ENCODE measurements at places on chromosomes 13 and 19. TPM values are rescaled to one million over a fixed set of nuclear protein-coding genes. Genes with fewer than 3 reads are reported as not detected.
A peak's percentile ranks its signal among the peaks of the same experiment; 100 is the strongest.

DNA sequence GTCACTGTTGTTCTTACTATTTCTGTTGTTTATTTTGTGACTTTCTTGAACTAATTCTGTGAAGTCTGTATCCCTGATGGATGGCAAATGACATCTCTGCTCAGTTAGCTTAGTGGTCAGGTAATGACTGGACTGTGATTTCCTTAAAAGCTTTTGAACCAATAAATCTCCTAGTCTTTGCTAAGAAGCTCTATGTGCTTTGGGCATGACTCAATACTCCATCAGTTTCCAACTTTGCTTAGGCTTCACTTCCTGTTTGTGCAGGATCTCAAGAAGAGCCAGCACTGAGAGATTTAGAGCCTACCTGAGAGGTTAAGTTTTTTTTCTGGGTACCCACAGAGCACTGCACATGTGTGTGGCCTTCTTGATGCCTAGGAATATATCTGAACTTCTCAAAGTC lies 329.7 kb upstream of the HTR2A start:
- ATAC-seq: no peak

GRCh38 chr19:11338569-11339253 lies 746 bp downstream of the RAB3D start:
- no peak for ATAC-seq

- peak; percentile 99 for ATAC-seq
These were observed 127.0 kb downstream of the IER2 start for GRCh38 chr19:13277104-13277809.

DNA sequence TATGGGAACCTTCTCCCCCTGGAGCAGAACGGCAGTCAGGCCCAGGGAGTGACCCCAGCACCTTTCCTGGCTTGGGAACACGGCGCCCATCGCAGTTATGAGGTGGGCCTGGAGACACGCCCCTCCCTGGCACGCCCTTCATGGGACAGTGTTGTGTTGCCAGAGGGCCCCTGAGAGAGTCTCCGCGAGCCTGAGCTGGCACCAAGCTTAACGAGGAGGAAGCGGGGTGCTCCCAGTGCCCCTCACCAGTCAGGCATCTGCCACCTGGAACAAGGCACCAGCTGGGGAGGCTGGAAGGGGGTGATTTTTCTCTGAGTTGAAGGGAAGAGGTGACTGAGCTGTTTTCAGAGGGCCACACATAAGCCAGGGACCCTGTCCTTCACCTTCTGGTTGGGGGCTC lies 180.6 kb downstream of the KDM4B start:
- no peak for ATAC-seq

GRCh38 chr19:41932259-41932719 lies 4.0 kb upstream of the ERFL start:
- ATAC-seq: no peak

DNA sequence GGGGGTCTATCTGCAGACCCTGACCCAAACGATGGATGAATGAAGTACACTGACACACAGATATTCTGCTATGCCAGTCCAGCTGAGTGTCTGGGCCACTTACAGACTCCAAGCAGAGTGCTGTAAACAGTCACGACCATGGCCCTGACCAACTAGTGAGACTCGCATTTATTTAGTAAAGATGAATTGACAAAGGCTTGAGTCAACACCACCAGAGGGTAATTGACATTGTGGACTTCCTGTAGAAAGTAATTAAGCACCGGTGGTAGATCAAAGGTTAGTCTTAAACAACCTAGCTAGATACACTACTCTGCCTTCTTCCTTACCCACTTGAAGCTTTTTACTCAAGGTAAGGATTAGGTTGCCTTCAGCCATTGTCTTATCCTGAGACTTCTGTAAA lies 63.4 kb upstream of the KPNA3 start:
- no peak for ATAC-seq

GRCh38 chr19:46022061-46022430 lies 807 bp downstream of the PGLYRP1 start:
- ATAC-seq: peak; percentile 12

- ATAC-seq: no peak
These were observed 14.7 kb upstream of the EVI5L start for GRCh38 chr19:7815325-7815724.

DNA sequence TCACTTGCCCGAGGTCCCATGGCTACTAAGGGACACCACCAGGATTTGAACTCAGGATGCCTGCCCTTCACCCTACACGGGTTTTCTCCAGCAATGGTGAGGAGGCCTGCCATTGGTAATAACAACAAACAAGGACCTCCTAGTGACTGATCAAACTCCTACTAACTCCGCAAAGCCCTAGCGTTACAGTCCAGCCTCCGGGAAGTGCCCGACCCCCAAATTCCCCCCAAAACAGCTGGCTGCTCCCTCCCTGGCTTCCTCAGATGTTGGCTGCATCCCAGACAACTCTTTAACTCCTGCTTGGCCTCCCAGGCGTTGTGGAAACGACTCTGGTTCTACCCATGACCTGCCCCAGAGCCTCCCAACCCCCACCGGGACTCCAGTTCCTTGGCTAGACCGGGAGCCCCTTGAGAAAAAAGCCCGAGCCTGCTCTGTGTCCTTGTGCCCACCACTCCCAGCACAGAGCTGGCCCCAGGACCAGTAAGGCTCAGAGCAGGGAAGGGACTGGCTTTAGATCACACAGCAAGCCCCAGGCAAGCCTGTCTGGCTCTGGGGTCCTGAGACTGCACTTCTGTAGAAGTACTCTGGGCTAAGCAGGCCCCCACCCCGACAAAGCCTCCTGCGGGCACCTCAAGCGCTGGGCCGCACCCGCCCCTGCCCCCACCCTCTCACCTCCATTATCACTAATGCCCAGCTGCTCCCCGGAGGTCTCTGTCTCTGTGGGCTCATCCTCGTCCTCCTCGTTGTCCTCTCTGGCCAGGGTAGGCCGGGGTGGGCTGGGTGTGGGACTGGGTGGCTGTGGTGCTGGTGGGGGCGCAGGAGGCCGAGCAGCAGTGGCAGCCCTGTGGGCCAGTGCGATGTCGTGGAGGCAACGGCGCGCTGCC lies 4.7 kb downstream of the AKT1S1 start:
- ATAC-seq: no peak

GRCh38 chr19:16579381-16579780 lies 7.2 kb upstream of the SLC35E1 start:
- no peak for ATAC-seq

DNA sequence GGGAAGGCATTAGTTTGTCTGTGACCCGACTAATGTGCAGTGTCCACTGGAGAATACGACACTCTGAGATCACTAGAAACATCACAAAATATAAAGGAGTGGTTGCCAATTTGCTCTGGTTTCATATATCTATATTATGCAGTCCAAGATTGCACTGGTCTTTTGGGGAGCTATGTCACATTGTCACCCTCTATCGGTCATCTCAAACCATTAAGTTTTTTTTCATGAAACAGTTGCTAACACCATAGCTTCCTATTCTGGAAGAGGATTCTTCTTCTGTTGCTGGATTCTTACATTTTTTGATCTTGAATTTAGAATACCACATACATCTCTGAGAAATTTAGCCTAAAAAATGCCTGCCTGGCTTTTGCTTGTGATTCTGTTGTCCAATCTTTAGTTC lies 168.6 kb downstream of the LACC1 start:
- ATAC-seq: no peak

DNA sequence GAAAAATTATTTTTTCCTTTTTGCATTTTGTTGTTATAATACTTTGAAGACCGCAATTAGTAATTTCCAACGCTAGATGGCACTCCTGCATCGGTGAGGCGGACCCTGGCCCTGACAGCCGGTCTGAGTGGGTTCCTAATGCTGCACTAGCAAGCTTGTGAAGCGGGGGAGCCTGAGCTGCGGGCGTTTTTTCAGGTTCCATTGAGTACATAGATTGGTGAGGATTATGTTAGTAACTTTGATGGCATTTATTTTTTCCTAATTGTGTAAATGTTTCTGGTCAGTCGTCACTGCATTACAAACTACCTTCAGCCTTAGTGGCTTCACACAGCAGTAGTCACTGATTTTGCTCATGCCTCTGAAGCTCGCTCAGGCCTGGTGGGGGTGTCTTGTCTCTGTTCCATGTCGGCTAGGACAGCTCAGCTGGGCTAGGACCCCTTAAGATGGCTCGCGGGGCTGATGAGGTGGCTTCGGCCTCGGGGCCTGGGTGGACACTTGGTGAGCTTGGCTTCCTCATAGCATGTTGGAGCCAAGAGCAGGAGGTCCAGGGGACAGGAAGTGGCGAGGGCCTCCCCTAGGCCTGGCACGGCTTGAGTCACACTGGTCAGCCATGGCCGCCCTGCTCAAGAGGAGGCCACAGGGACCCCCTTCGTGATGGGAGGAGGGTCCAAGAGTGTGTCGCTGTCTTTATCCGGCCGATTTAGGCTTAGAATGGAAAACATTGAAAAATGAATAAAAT lies 25.0 kb downstream of the ERCC5 start:
- peak; percentile 80 for ATAC-seq

- peak; percentile 62 for ATAC-seq
These were observed 2.1 kb downstream of the DAPK3 start for GRCh38 chr19:3968556-3969434.

- ATAC-seq: no peak
These were observed 1.9 kb downstream of the TPM4 start for GRCh38 chr19:16077984-16078758.

- no peak for ATAC-seq
These were observed 289.5 kb upstream of the MAB21L1 start for GRCh38 chr13:35765941-35766340.

DNA sequence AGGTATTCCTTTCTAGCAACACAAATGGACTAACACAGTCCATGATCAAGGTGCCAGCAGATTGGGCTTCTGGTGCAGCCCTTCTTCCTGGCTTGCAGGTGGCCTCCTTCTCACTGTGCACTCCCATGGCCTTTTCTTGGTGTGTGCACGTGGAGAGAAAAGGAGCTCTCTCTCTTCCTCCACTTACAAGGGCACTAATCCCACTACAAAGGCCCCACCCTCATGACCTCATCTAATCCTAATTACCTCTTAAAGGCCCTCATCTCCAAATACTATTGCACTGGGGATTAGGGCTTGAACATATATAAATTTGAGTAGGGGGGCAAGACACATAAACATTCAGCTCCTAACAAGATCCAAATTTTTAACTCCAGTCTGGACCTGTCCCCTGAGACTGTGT lies 19.7 kb upstream of the FARP1 start:
- ATAC-seq: no peak

LRG1 gene
- 0.16 TPM for total RNA-seq

BRSK1 gene
- total RNA-seq: 79.4 TPM

Data from motor neuron (in vitro differentiated cells).